Ovary (tissue), 10 donors: ENCODE measurements at places on chromosomes 5 and 9.
A peak's percentile ranks its signal among the peaks of the same experiment; 100 is the strongest.

- no peaks in the 10 kb centered on the region for H3K4me1 ChIP-seq
- H3K27ac ChIP-seq = no peak overlapping the region
- H3K4me3 ChIP-seq = no peak overlapping the region
- no peaks in the 10 kb centered on the region for H3K27me3 ChIP-seq
Observed at GRCh38 chr5:7053528-7054209, 340.4 kb downstream of the TENT4A start.

DNA sequence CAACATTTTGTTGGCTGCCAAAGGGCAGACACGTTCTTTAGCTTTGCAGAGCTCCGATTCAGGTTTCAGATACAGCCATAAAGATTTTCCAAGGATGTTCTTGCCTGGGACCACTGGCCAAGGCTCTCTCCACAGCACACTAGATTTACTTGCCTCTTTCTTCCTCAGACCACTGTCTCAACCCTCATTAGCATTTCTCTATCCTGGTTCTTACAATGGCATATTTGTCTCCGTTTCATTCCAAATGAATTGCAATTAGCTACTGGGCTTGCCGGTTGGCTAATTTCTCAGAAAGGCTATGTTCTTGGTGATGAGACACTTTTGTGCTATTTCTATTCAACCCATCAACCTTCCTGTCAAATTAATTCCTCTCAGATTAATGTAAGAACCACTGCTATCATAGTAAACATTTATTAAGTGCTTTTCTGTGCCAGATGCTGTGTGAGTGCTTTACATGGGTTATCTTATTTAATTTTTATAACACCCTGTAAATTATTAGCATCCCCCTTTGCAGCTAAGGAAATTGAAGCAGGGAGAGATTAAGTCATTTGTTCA lies 118.4 kb upstream of the NR3C1 start:
- no peak for DNase-seq
- H3K4me1 ChIP-seq = no peaks in the 10 kb centered on the region
- H3K27ac ChIP-seq = no peak overlapping the region
- no peaks in the 10 kb centered on the region for H3K27me3 ChIP-seq
- H3K4me3 ChIP-seq = no peak overlapping the region

DNA sequence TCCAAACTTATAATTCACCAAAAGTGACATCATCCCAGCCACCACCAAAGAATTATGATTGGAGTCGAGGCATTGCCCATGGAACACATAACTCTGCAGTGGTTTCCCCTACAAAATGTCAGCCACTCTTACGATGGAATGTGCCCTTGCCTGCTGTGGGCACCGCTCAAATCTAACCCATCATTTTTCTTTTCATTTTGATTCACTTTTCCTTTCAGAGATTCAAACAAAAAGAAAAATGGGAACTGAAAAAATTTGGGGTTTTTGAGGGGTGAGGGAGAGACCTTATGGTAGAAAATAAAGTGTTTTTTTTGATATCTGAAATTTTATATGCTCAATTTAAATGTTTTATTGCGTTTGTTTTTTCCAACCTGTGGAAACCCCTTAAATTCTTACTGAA lies 28.1 kb downstream of the SMARCA2 start:
- H3K27ac ChIP-seq = no peak overlapping the region
- peaks cover 5% of the 10 kb centered on the region for H3K4me1 ChIP-seq
- DNase-seq = no peak
- H3K27me3 ChIP-seq = no peaks in the 10 kb centered on the region
- no peaks in the 10 kb centered on the region for H3K36me3 ChIP-seq

DNA sequence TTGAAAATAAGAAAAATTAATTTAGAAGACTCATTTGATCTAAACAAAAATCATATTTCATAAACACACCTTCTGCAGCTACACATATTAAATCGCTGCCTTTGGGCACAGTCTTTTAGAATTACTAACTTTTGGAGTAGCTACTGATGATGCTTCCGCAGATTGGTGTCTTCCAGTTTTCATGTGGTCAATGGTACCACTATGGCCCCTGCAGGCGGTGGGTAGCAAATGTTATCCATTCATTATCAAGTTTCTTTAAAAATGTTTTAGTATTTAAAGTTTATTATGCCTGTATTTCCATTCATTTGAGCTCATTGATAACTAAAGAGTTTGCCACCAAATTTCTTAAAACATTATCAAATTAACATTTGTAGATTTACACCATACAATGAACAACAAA lies 122.9 kb upstream of the GRAMD2B start:
- H3K4me1 ChIP-seq = no peaks in the 10 kb centered on the region
- H3K36me3 ChIP-seq = no peaks in the 10 kb centered on the region
- no peak for DNase-seq
- no peak overlapping the region for H3K4me3 ChIP-seq

DNA sequence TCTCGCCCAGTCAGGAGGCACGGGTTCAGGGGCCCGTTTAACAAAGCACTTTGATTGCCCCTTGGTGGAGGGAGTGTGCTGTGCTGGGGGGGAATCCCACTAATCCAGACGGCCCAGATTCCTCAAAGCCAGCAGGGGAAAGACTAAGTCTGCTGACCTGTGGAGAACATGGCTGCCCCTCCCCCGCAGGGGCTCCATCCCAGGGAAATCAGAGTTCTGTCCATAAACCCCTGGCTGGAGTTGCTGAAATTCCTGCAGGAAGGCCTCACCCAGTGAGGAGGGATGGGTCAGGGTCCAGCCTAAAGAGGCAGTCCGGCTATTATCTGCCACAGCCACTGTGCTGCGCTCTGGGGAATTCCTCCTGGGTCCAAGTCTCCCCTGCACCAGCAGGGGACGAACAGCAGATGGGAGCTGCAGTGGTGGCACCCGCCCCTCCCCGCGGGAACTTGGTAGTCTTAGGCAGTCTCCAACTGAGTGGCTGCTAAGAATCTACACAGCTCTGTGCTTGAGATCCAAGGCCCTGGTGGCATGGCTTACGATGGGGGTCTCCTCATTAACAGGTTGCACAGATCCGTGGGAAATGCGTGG lies 174.0 kb upstream of the DAB2 start:
- no peaks in the 10 kb centered on the region for H3K36me3 ChIP-seq
- DNase-seq = no peak
- H3K4me1 ChIP-seq = no peaks in the 10 kb centered on the region
- H3K4me3 ChIP-seq = no peak overlapping the region
- H3K27ac ChIP-seq = no peak overlapping the region

GRCh38 chr5:43780586-43780985 lies 177.6 kb downstream of the NNT start:
- DNase-seq = no peak
- no peak overlapping the region for H3K27ac ChIP-seq
- no peaks in the 10 kb centered on the region for H3K27me3 ChIP-seq
- H3K4me3 ChIP-seq = no peak overlapping the region
- H3K36me3 ChIP-seq = no peaks in the 10 kb centered on the region

- no peaks in the 10 kb centered on the region for H3K27me3 ChIP-seq
- H3K36me3 ChIP-seq = no peaks in the 10 kb centered on the region
- H3K4me1 ChIP-seq = no peaks in the 10 kb centered on the region
- no peak overlapping the region for H3K27ac ChIP-seq
- DNase-seq = no peak
- H3K4me3 ChIP-seq = no peak overlapping the region
Observed at GRCh38 chr9:98383758-98384157, 128.3 kb upstream of the TBC1D2 start.

DNA sequence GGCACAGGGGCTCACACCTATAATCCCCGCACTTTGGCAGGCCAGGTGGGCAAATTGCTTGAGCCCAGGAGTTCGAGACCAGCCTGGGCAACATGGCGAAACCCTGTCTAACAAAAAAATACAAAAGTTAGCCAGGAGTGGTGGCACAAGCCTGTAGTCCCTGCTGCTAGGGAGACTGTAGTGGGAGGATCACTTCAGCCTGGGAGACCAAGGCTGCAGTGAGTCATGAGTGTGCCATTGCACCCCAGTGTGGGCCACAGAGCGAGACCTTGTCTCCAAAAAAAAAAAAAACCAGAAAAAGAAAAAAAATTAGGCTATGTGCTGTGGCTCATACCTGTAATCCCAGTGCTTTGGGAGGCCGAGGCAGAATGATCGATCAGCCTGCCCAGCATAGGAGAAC lies 58.5 kb upstream of the EIF4EBP3 start:
- DNase-seq = no peak
- H3K36me3 ChIP-seq = no peaks in the 10 kb centered on the region
- H3K4me1 ChIP-seq = no peaks in the 10 kb centered on the region
- no peak overlapping the region for H3K27ac ChIP-seq
- H3K4me3 ChIP-seq = no peak overlapping the region

- H3K4me1 ChIP-seq = no peaks in the 10 kb centered on the region
- H3K4me3 ChIP-seq = no peak overlapping the region
- no peaks in the 10 kb centered on the region for H3K36me3 ChIP-seq
- no peaks in the 10 kb centered on the region for H3K27me3 ChIP-seq
Observed at GRCh38 chr9:122797316-122798063, 2.4 kb upstream of the OR1K1 start.

- H3K4me1 ChIP-seq = no peaks in the 10 kb centered on the region
- H3K36me3 ChIP-seq = no peaks in the 10 kb centered on the region
- no peak overlapping the region for H3K4me3 ChIP-seq
- H3K27ac ChIP-seq = no peak overlapping the region
- no peak for DNase-seq
- no peaks in the 10 kb centered on the region for H3K27me3 ChIP-seq
Observed at GRCh38 chr9:136142859-136143214, 24.2 kb upstream of the TMEM250 start.

DNA sequence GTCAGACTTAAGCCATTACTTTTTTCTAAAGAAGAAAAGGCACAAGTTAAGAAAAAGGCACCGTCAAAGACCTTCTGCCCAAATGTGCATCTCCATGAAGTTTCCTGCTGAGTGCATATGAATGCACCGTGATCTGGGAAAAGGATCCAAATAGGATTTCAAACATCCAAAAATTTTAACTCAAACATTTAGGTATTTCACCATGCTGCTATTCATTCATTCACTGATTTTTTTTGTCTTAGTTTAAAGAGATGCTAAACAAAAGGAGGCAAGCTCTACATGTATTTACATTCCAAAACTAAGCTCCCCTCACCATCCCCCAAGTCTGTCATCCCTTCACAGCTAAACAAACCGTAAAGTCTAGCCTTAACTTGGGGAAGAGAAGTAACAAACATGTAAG lies 291.9 kb downstream of the ARL15 start:
- H3K27ac ChIP-seq = no peak overlapping the region
- no peaks in the 10 kb centered on the region for H3K27me3 ChIP-seq
- no peak overlapping the region for H3K4me3 ChIP-seq
- no peaks in the 10 kb centered on the region for H3K36me3 ChIP-seq

GRCh38 chr5:173781816-173782670 lies 106.1 kb upstream of the CPEB4 start:
- H3K4me1 ChIP-seq = peaks cover 14% of the 10 kb centered on the region
- no peaks in the 10 kb centered on the region for H3K36me3 ChIP-seq
- peak; percentile 80 for DNase-seq
- no peak overlapping the region for H3K4me3 ChIP-seq

- DNase-seq = no peak
- H3K27ac ChIP-seq = no peak overlapping the region
- H3K4me1 ChIP-seq = no peaks in the 10 kb centered on the region
Observed at GRCh38 chr9:37342895-37343294, 79.6 kb upstream of the GRHPR start.

GRCh38 chr5:176533894-176534611 lies 3.1 kb downstream of the RNF44 start:
- peaks cover 16% of the 10 kb centered on the region for H3K4me1 ChIP-seq
- no peaks in the 10 kb centered on the region for H3K36me3 ChIP-seq
- no peak overlapping the region for H3K4me3 ChIP-seq
- peak; percentile 47 for DNase-seq
- H3K27ac ChIP-seq = no peak overlapping the region

GRCh38 chr9:131270171-131271015 lies 5.9 kb downstream of the FAM78A start:
- no peak overlapping the region for H3K27ac ChIP-seq
- no peaks in the 10 kb centered on the region for H3K27me3 ChIP-seq
- H3K4me3 ChIP-seq = no peak overlapping the region
- DNase-seq = no peak
- H3K36me3 ChIP-seq = no peaks in the 10 kb centered on the region

GRCh38 chr5:61053937-61054336 lies 108.3 kb downstream of the SMIM15 start:
- no peak overlapping the region for H3K27ac ChIP-seq
- no peak overlapping the region for H3K4me3 ChIP-seq
- H3K36me3 ChIP-seq = no peaks in the 10 kb centered on the region

DNA sequence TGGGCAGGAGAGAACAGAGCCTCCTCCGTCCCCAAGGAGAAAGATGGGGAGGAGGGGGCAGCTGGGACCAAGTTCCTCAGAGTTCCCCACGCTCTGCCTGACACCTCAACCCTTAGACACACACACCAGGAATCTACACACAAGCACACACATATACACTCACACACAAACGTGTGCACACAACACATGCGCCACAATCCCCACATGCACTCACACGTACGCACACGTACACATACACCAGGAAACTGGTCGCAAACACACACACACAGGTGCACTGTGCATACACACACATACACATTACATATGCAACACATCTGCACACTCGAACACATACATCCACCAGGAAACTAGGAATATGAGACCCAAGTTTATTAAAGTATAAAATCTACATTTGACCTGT lies 50.4 kb downstream of the ROR2 start:
- H3K4me3 ChIP-seq = no peak overlapping the region
- H3K4me1 ChIP-seq = peaks cover 21% of the 10 kb centered on the region
- no peak for DNase-seq
- no peaks in the 10 kb centered on the region for H3K27me3 ChIP-seq
- H3K36me3 ChIP-seq = no peaks in the 10 kb centered on the region
